T-helper 17 cell (primary cell): ENCODE measurements at places on chromosomes 2 and 18. TPM values are rescaled to one million over a fixed set of nuclear protein-coding genes. Genes with fewer than 3 reads are reported as not detected.

DNA sequence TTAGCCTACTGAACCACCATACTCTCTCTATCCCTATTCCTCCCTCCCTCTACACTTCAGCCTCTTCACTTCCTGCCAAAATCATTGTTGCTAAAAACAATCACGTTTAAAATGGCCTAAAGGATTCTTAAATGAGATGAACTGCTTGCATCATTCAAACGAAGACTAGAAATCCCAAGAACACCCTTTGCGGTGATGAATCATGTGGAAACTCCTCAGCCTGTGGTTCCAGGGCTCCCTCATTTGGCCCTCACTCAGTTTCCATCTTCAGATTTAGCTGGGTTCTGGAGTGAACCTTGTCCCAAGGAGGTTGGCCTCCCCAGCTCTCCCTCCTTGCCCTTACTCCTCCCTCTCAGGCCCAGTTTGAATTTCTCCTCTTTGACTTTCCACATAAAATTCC lies 125.6 kb upstream of the CDC42EP3 start:
- no peak for DNase-seq

DNA sequence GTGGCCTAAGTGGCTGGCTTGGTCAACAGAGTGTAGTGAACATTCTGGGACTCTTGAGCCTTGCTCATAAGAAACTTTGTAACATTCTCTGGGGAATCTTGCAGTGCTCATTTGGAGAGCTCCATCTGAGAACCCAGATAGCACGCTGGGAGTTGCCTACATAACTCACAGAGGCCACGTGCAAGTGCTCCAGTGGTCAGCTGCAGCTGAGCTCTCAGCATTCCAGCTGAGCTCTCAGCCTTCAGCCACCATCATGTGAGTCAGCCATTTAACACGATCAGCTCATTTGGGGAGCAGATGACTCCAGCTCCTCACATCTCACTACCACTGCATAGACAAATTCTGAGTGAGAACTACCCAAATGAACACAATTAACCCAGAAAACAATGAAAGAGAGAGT lies 25.5 kb upstream of the CTNNA2 start:
- no peak for DNase-seq

DNA sequence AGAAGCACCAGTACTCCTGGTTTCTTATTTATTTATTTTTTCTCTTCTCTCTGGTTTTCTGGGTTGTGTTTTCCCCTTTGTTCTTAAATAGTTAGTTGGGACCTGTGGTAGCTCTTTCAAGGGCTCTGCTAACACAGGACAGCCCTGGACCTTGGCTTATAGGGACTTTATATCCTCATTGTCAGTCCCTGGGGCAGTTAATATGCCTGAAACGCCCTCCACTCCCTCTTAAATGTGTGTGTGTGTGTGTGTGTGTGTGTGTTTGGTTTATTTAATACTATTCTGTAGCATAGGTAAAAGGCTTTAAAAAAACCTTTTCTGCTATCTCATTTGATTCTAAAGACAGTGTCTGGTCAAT lies 54.6 kb downstream of the GATA6 start:
- DNase-seq, result no peak

- DNase-seq, result no peak
Observed at GRCh38 chr18:75154997-75155396, 53.9 kb downstream of the PTGR3 start.

The TRIM43 gene
- total RNA-seq, result not detected

DNA sequence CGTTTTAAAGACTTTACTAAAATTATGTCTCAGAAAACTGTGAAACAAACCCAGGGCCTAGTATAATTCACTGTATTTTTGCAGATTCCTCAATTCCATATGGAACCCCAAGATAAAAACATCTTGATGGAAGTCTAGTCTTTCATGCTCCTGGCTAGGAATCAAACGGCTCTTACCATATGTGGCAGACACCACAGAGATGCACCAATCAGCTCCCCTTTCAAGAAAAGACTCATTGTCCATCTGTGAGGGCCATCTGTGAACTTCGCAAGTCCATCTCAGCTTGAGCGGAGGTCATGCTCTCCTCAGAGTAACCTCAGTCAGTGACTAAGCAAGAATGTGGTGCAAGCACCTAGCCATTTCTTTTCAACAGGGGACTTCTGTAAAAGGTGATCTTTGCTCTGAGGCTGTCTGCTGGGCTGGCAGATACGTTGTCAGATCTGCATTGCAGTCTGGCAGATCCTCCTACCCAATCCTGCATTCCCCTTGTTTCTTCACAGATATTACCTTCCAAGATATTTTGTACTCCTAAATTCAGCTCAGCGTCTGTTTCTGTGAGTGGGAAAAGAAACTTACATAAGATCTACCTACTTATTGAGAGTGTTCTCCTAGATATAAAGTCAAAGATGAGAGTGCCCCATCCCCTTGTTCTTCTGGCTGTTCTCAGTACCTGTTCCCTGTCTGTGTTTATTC lies 419.3 kb downstream of the SPAG16 start:
- no peak for DNase-seq

- DNase-seq, result no peak
Observed at GRCh38 chr2:227597998-227598397, 695 bp upstream of the SCYGR2 start.

The NDC80 gene
- 8.2 TPM for total RNA-seq

The C2orf15 gene
- 2.7 TPM for total RNA-seq

- no peak for DNase-seq
Observed at GRCh38 chr2:51304311-51304710, 272.4 kb upstream of the NRXN1 start.

- no peak for DNase-seq
Observed at GRCh38 chr18:57436965-57437333, 1.8 kb downstream of the ONECUT2 start.

DNA sequence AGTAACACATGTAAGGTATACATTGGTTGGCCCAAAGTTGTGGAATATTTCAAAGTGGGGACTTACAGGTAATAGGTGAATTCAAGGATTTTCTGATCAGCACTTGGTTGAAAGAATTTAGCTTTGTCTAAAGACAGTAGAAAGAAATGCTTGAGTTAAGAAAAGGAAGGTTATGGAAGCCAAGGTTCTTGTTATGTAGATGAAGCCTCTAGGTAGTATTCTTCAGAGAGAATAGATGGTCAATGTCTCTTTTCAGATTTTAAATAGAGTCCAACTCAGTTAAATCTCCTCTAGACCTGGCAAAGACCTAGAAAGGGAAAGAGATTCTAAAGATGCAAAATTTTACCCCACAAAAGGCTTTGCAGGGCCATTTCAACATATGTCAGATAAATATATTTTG lies 157.4 kb downstream of the ANKRD30B start:
- DNase-seq, result no peak

GRCh38 chr18:48854780-48855179 lies 96.0 kb downstream of the SMAD7 start:
- DNase-seq, result no peak

- DNase-seq, result no peak
Observed at GRCh38 chr2:135227386-135227785, 175.3 kb downstream of the RAB3GAP1 start.

The LIPG gene
- not detected for total RNA-seq

The IL1R1 gene
- total RNA-seq, result 14.3 TPM

DNA sequence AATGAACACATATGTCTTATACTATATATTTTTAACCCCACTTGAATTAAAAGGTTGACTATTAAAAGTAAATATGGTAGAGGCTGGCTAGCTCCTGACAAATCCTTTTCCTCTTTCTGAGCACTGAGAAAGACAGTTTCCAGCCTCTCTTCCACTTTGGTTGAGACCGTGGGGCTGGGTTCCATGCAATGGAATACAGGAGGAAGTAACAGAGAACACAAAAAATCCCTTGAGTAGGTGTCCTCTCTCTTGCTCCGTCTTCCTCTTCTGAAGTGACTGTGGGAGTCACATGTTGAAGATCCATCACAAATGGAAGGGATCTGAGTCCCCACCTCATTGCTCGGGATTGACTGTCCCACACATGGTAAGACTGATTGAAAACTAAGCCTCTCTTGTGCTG lies 36.6 kb upstream of the SIGLEC15 start:
- DNase-seq, result no peak

GRCh38 chr2:97752342-97753334 lies 39.3 kb downstream of the ZAP70 start:
- no peak for DNase-seq

DNA sequence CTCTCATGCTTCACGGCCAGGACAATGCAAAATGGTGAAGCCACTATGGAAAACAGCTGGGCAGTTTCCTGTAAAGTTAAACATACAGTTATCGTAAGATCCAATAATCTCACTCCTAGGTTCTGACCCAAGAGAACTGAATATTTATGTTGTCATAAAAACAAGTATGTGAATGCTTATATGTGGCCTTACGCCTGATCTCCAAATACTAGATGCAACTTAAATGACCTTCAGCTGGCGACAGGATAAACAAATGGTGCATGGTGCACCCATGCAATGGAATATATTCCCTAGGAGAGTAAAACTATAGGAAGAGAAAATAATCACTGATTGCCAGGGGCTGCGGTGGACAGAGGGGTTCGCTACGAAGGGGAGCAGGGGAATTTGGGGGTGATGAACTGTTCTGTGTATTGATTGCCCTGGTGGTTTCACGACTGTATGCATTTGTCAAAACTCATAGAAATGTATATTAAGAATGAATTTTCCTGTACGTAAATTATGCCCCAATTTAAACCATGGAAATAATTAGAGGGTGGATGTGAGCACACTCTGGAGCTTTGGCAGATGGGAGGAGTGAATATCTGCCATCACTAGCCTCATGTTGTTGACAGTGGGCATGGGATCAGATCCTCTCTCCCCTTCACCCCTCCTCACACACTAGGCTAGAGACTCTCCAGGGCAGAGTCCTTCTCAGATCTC lies 100.8 kb upstream of the MYCN start:
- DNase-seq, result no peak

- no peak for DNase-seq
Observed at GRCh38 chr2:240456447-240457222, 21.2 kb downstream of the GPC1 start.

DNA sequence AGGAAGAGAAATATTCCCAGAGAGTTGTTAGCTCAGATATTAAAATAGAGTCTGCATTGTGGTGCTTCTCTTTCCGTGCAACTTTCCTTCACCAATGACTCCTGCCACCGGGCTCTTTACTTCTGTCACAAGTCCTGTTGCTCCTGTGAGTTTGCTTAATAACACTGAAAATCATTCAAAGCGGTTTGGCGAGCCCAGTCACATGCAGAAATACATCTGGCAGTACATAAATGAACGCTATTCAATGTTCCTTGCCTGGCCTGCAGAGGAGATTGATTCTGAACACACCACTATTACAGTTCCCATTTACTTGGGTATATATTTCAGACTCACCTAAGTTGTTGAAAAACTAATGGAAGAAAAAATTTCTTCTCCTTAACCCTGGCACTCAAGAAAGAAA lies 276.6 kb downstream of the ZNF521 start:
- no peak for DNase-seq
